Bladder microvascular endothelial cell (primary cell): ENCODE measurements at places on chromosomes 13 and 19. TPM values are rescaled to one million over a fixed set of nuclear protein-coding genes. Genes with fewer than 3 reads are reported as not detected.

The CD79A gene
- total RNA-seq = not detected in 2 replicates

The PRODH2 gene
- total RNA-seq = not detected in 2 replicates

The PDX1 gene
- not detected in 2 replicates for total RNA-seq

The CD70 gene
- 0.25 TPM in 1 of 2 replicates, not detected in the other for total RNA-seq

The KIR3DL2 gene
- total RNA-seq = not detected in 2 replicates
